Ovary (tissue), 10 donors: ENCODE measurements at places on chromosomes 3 and 15.

DNA sequence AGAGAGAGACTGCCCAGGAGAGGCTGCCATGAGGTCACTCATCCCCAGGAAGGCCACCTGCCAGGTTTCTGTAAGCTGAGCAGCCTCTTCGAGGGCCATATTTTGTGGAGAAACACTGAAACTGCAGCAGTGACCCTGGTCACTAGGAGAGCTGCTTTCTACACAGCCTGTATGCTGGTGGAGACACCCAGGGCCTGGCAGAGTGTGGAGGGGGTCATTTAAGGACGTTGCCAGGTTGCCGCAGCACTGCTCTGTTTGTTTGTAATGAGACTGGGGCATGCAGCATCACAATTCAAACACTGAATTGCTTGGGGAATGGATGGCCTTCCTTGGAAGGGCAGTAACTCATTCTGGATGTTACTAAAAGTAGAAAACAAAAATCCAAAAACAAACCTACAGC is 104.9 kb upstream of the TRIM42 start:
- DNase-seq: no peak

DNA sequence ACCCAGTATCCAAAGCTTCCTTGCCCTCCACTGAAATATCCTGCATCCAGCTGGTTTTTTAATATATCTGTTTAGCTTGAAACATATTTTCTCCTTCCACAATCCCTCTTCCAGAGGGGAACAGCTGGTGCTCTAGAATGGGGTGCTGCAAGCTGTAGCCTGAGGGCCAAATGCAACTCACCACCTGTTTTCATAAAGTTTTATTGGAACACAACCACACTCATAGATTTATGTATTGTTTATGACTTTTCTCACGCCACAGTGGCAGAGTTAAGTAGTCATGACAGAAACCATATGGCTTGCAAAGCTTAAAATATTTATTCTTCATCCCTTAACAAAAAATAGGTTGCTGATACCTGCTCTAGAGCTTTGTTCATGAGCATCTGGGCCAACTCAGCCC is 298.7 kb downstream of the CLSTN2 start:
- DNase-seq: no peak

GRCh38 chr15:86034904-86035303 is 44.8 kb upstream of the AGBL1 start:
- no peak for DNase-seq

DNA sequence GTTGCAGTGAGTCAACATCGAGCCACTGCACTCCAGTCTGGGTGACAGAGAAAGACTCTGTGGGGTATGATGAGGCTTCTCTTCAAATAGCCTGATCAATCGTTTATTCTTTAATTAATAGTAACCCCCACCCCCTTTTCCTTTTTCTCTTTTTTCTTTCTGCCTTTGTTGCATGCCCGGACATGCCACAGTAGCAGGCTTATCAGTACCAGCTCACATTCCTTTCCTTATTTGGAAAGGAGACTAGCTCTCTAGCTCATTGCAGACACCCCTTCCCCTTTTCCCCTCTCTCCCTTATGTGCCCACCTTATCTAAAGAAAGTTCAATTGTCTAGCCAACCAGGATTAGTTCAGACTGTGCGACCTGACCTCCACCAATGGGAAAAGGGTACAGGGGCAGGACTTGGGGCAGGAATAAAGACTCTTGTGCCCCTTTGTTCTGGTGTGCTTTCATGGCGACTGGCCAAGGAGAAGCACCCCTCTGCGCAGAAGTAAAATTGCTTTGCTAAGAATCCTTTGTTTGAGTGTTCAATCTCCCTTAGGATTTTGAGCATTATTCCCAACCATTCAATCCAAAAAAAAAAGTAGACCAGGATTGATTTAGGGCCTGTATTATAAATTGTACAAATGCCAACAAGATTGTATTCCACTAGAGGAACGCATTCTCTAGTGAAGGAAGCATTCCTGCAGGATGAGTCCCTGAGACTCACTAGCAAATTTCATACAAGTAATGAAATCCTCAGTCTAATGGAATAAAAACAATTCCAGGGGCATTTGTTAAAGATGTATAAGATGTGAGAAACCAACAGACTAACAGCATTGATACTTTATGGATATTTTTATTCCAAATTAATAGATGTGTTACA is 95.8 kb upstream of the SNRPN start:
- no peak for DNase-seq

DNA sequence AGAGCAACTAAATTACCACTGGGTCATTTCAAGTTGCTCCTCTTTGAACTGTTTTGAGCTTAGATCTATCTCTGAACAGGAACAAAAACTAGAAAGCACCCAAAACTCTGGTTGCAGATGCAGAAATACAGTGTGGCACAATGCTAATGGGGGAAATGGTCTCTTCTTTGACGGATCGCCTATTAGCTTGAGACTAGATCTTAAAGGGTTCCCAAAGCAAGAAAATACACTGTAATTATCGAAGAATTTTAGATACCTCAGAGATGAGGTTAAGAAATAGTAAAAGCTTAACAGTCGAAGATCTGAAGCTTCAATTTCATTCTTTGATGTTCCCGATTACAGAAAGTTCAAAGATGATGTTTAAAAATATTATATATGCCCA is 818 bp downstream of the PPP1R2 start:
- no peak for DNase-seq

DNA sequence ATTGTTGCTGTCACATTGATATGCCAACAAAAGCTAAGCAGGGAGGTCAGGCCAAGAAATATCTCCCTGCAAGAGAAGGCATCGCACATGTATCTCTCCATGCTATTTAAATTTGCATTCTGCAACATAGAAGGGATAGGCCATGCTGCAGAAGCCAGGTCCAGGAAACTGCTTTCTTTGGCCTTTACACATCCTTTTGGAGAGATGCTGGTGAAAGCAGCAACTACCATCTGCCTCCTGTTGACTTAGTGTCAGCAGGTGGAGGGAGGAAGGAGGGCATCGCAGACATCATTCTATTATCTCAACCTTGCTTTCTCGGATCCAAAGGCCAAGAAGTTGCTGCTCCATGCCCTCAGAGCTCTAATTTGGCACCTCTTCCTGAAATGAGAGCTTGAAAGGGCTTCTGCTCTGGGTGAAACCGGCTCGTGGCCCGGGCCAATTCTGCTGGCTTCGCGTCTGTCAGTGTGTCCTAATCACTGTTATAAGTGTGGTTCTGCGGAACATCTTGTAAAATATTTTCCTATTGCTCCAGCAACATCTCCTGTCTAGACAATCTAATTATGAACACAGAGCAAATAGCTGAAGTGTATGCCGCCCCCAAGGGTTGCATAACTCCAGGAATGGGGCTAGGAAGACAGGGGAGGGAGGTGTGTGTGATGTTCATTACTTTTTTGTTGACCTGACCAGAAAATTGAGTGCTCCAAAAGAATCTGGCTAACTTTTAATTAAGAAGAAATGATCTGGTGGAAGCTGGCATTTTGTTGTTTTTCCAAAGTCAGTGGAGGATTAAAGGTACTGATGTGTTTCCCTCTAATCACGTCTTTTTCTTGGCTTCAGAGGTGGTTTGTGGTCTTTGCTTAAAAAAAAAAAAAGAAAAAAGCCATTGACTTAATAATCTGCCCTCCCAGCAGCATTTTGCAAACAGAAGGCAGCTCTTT is 89.1 kb downstream of the TPRG1 start:
- DNase-seq: peak; percentile 49

- DNase-seq: no peak
Measured at GRCh38 chr3:137963463-137963862, 46.5 kb upstream of the CLDN18 start.

GRCh38 chr3:11508346-11509172 is 135.2 kb downstream of the VGLL4 start:
- no peak for DNase-seq

DNA sequence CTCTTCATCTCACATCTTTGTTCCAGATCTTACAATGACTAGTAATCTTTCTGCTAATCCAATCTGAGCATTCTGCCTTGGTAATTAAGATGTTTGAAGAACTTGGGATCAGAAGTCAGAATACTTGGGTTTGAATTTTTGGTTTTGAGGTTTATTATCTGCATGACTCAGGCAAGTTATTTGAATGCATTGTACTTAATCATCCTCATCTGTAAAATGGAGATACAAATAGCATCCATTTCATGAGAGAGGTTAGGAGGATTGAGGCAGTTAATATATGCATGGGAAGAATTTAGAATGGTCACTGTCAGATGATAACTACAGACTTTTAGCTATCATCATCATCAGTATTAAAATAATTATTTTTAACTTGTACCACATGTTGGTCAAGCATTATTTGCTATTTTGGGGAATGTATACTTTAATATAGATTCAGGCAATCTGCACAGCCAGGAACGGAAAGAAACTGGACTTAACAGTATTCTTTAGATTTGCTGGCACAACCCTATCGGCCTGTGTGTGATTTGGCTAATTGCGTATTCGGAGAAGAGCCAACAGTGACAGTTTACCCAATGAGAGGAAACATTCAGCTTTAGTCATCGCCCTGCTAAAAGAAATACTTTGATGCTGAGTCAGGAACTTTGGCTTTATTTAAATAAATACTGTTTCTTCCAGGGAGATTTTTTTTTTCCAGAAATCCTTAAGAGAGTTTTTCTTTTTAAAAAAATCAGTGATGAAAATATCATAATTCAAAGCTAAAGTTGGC is 600.0 kb downstream of the ROBO1 start:
- DNase-seq: no peak

GRCh38 chr3:157275832-157276231 is 115.9 kb upstream of the CCNL1 start:
- no peak for DNase-seq

- DNase-seq: no peak
Measured at GRCh38 chr15:63372018-63372705, 9.5 kb downstream of the CA12 start.

DNA sequence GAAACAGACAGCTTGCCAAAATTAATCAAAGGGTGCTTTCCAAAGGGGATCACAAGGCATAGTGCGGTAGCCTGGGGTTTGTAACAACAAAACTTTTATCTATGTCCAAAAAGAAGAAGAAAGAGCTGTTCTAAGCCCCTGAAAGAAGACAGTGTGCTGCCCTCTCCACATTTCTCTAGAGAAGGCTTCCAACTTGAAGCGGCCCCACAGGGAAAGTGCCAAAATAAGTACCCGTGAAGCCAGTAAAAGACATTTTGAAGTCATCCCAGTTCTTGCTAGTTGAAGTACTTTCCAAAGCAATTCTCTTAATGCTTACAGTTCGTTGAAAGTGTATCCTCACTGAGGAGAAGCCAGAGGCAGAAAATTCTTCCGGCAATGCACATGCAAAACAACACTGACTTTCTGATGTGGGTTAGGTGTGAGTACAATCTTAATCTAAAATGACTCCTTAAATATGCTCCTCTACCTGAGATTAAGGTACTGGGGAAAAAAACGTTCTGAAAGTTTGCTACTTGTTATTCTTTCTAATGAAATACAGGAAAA is 21.3 kb downstream of the GPR15 start:
- no peak for DNase-seq

GRCh38 chr3:188097791-188098190 is 56.2 kb upstream of the LPP start:
- no peak for DNase-seq

DNA sequence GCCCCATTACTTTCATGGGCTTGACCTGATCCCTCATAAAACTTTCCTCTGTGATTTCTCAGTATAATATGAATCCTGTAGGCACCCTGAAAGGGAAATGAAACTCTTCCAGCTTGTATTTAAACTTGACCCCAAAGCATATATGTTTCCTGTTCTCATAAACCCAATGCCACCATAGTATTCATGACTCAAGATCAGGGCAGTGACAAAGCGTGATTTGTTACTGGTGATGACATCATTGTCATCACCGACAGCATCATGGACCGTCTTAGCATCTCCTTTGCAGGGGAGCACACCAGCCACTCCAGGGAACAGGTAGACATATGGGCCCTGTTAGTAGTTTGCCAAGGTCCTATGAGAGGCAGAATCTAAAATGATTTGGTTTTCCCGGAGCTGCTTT is 741.2 kb downstream of the NR2F2 start:
- no peak for DNase-seq

- DNase-seq: peak; percentile 26
Measured at GRCh38 chr15:42141795-42142667, 14.4 kb downstream of the PLA2G4F start.

GRCh38 chr15:93801206-93801605 is 430.2 kb upstream of the MCTP2 start:
- no peak for DNase-seq

DNA sequence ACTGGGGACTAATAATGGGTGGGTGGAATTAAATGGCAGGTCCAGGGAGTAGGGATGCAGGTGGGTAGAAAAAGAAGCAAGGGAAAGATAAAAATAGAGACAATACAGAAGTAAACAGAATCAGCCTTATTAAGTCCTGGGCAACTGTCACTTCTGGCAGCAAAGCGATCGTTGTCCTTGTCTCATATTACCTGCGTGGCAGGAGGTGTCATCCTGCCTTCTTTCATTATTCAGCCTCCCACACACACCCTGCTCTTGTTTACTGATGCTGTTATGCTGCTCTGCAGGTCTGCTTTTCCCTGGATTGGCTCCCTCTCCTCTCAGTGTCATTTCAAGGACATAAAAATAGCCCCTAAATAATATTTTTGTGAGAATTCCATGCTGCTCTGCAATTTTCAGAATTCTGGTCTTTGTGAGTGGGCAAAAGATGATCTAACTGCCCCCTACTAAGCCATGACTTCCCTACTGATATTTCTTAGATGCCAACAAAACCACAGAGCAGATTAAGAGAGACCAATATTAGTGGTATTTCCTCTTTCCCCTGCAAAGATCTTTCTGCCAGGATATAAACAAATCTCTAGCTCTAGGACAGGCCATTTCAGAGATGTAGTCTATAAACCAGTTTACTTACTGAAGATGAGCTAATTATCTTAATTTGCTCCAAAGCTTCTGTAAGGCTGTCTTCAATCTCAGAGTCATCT is 8.5 kb downstream of the VEPH1 start:
- DNase-seq: no peak

- no peak for DNase-seq
Measured at GRCh38 chr3:61613666-61614065, 52.3 kb downstream of the PTPRG start.

GRCh38 chr15:48466820-48467219 is 135.6 kb downstream of the DUT start:
- no peak for DNase-seq

- DNase-seq: no peak
Measured at GRCh38 chr3:152295806-152296205, 27.1 kb downstream of the MBNL1 start.

DNA sequence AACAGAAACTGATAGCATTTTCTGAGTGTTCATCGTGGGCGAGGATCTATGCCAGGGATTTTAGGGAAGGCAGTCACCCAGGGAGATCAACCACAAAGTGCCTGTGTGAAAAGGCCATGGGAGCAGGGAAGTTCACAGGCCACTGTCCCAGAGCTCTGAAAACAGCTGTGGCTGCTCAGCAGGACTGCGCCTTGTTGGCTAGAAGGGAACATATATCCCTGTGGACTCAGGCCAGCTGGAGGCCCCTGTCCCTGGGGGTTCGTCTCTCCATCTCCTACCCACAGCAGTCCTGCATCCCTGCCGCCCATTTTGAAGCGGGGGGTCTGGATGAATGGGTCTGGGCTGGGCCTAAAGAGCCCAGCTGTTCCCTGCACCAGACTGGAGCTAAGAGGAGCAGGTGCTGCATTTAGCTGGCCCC is 27.8 kb downstream of the PPCDC start:
- no peak for DNase-seq
